ENCODE measurements at places on chromosomes 4 and X.
A peak's percentile ranks its signal among the peaks of the same experiment; 100 is the strongest.

GRCh38 chr4:161920304-161921052, 243.3 kb downstream of the FSTL5 start:
- no peak for DNase-seq

DNA sequence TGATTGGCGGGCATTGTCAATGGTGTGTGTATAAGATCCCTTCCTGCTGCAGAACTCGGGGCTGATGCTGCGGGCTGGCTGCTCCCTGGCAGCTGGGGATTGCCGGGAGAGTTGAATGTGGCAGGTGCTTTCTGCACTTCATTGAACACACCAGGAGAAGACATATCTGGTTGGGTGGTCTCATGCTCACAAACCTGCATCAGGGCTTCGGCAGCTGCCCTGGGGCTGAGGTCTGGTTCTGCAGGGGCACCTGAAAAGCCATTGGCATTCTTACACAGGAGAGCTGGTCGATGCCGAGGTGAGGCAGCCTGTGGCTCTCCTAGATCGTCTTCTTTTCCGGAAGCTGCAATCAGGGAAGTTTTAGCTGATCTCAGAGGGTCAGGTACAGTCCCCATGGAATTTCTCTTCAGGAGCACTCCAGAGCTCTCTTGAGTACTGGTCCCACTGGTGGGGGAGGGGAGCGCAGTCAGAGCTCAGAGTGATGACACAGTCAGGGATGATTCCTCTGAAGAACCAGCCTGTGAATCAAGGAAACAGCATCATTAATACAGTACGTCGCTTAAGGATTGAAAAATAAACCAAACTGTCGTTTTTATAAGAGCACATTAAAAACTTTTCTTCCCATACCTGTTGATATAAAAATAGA, 57.8 kb downstream of the GPRIN3 start:
- DNase-seq = no peak

DNA sequence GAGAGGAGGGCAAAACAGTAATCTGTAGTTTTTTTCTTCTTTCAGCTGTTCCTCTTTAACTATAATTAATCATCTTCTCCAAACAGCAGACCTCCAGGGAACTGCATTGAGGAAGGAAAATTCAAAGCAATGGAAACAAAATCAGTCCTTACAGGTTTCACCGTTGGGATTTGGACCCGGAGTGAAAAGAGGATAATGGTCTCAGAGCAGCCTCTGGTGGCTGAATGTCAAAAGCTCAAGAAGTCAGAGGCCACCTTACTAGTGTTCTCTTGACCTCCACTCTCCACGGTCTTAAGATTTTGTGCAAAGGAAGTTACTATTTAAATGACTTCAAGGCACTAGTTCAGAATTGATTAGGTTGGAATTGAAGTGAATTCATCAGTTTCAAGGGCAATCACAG, 16.0 kb upstream of the MID1 start:
- DNase-seq = peak; percentile 30

- DNase-seq = peak; percentile 77
Observed at GRCh38 chrX:14039344-14039743, 9.7 kb upstream of the GEMIN8 start.

DNA sequence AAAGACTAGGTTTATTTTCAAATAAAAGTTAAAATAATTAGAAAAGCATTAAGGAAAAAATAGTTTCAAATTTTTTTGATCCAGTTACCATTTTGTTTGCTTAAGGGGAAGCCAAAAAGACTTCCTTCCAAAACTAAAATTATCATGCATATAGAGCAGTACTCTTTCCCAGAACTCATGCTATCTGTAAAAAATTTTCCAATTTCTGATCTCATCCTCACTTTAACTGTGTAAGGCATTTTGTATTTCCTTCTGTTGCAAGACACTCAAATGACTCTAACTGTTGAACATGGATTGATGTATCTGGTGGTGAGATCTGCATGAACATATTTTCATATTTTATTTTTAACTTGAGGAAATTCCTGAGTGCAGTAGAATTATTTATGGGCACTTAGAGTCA, 150.1 kb downstream of the ADAM29 start:
- DNase-seq = no peak

- no peak for DNase-seq
Observed at GRCh38 chr4:185592438-185592837, 57.1 kb upstream of the PDLIM3 start.

GRCh38 chr4:58113126-58113525, 1002.9 kb upstream of the IGFBP7 start:
- DNase-seq = no peak

DNA sequence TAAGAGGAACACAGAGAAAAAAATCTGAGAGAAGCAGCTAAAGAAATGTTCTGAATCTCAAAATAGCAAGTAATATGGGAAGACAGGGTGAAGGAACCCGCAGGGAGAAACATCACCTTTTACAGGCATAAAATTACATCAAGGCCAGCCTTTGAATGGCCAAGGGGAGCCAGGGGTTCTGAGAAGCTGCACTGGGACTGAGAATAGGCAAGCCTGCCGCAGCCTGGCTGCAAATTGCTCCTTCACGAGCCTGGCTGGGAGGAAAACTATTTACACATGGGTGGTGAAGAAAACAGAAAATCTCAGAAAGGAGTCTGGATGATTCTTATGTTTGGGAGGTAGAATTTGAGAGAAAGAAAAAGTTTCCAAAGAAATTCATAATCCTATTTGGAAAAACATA, 74.5 kb upstream of the QRFPR start:
- no peak for DNase-seq

- DNase-seq = no peak
Observed at GRCh38 chrX:10480861-10481260, 139.5 kb downstream of the MID1 start.

DNA sequence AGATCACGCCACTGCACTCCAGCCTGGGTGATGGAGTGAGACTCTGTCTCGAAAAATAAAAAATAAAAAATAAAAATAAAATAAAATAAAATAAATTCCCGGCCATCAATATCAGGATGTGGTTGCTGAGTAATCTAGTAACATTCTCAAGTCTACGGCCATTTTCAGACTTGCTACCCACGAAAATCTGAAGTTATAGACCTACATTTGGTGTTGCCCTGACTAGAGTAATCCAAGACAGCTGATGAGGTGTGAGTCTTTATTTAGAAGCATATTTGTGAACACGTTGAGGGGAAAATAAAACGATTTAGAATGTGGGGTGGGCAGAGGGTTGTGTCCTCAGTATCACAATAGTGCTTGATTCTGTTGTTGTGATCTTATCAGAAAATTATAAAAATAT, 130.2 kb upstream of the MID1 start:
- DNase-seq = no peak

GRCh38 chr4:102493794-102494193, 7.4 kb upstream of the NFKB1 start:
- DNase-seq = peak; percentile 38

DNA sequence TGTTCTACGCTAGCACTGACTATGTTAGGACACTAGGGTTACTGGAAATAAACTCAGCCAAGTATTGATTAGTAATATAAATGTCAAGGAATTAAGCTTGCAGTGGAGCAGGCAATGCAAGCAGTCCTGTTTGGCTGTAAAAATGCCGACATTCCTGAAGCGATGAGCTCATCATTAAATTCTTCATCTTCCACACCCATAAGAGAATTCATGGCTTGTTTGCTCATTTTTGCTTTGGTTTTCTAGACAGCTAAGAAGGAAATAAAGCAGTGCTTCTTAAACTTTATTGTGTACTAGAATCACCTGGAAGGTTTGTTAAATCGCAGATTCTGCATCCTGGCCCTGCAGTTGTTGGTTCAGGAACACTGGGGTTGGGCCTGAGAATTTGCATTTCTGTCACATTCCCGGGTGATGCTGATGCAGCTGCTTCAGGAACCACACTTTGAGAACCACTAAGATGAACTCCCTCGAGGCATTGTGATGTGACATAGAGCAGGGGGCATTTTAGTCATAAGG, 17.8 kb downstream of the ANXA3 start:
- no peak for DNase-seq

DNA sequence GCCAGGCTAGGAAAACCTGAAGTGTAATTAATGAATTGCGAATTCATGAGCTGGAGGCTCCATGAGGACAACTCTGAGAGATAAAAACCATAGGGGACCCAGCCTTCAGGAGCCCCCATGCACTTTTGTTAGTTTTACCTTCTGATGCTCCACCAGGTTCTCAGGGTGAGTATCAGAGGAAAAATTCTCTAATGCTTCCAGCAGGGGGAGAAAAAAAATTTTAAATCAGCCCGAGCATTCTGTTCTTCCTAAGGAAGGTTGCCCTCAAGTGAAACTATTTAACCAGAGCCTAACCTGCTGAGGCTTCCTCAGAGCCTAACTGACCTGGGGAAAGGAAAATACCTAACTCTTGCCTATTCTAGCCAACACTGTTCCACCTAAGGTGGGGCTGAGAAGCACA, 552.6 kb downstream of the PPARGC1A start:
- peak; percentile 22 for DNase-seq

DNA sequence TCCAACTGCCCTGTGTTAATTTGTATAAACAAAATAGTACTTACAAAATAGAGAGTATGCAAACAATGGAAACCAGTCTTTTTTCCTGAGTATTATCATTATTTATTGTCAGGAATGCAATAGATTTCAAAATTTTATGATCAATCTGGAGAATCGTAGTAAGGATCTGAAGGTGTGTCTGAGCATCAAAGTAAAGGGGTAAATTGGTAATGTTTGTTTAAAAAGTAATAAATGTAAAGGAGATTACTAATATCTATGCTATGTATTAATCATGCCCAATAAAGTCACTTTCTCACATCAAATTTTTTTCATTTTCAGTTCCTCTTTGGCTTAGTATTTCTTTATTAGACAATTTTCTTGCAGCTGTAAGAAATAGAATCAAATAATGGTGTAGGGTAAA, 1507.1 kb upstream of the PCDH7 start:
- DNase-seq = no peak

GRCh38 chr4:33709247-33709646, 2535.1 kb downstream of the ARAP2 start:
- no peak for DNase-seq

DNA sequence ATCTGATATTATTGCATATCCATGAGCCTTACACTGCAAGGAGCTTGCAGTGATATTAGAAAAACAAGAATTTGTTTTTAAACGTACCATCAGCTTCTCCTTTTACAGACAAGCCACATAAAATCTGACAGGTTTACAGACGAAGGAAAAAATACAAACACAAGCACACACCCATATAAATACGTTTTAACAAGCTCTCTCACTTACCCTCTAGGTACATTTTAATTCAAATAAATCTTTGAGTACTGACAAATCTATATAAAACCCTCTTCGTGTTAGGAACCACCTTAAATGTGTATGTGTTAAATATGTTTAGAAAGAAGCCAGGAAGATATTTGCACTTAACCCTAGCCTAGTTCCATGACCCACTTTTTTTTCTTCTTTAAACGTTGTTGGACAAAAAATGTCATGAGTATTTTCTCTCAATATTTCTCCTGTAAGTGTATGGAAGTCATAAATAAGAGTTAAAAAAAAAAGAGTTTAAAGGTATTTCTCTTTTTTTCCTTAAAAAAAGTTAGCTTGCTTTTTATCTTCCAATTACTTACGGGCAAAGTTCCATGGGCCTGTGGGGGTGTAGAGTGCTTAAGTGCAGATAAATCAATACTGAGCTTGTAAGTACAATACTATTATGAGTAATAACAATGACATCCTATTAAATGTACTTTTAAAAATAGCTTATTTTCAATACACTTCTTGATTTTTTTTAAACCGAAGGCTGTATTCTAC, 1.5 kb downstream of the ARAP2 start:
- peak; percentile 24 for DNase-seq

DNA sequence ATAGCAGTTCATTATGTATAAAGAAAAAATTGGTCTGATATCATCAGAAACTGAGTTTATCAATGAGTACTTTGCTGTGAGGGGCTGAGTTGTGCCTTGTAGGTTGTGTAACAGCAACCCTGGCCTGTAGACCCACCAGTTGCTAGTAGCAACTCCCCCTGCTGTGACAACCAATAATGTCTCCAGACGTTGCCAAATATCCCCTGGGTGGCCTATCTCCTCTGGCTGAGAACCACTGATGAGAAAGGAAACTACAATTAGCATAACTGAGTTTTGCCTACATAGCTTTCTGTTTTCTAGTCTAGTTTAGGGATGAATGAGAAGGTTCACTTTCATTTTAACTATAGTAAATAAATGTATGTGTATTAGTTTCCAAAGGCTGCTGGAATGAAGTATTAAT, 234.1 kb downstream of the CPE start:
- peak; percentile 24 for DNase-seq

GRCh38 chrX:53233536-53233935, 8.5 kb upstream of the KDM5C start:
- no peak for DNase-seq

GRCh38 chr4:142128529-142128928, 492.1 kb downstream of the IL15 start:
- DNase-seq = no peak

DNA sequence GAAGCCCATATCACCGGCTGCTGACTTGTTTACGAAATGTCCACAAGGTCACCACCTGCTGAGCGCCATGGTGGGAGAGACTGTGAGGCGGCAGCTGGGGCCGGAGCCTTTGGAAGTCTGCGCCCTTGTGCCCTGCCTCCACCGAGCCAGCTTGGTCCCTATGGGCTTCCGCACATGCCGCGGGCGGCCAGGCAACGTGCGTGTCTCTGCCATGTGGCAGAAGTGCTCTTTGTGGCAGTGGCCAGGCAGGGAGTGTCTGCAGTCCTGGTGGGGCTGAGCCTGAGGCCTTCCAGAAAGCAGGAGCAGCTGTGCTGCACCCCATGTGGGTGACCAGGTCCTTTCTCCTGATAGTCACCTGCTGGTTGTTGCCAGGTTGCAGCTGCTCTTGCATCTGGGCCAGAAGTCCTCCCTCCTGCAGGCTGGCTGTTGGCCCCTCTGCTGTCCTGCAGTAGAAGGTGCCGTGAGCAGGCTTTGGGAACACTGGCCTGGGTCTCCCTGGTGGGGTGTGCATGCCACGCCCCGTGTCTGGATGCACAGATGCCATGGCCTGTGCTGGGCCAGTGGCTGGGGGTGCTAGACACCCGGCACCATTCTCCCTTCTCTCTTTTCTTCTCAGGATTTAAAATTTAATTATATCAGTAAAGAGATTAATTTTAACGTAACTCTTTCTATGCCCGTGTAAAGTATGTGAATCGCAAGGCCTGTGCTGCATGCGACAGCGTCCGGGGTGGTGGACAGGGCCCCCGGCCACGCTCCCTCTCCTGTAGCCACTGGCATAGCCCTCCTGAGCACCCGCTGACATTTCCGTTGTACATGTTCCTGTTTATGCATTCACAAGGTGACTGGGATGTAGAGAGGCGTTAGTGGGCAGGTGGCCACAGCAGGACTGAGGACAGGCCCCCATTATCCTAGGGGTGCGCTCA, 8.7 kb upstream of the MSANTD1 start:
- no peak for DNase-seq

- no peak for DNase-seq
Observed at GRCh38 chr4:104971462-104971861, 175.2 kb upstream of the TET2 start.
